ENCODE measurements at places on chromosomes 16 and 17. TPM values are rescaled to one million over a fixed set of nuclear protein-coding genes. Genes with fewer than 3 reads are reported as not detected.

The ADAD2 gene
- not detected for total RNA-seq

The NPIPA5 gene
- total RNA-seq = 5.4 TPM

The KRT9 gene
- not detected for total RNA-seq

The SOST gene
- not detected for total RNA-seq

The TLCD2 gene
- total RNA-seq = 4.7 TPM

The SHBG gene
- 0.36 TPM for total RNA-seq

The PRSS8 gene
- total RNA-seq = not detected

The TBC1D3H gene
- total RNA-seq = not detected

The BLTP2 gene
- total RNA-seq = 171 TPM
